Upper lobe of left lung (tissue), 6 donors: ENCODE measurements at places on chromosomes 1 and 21.

DNA sequence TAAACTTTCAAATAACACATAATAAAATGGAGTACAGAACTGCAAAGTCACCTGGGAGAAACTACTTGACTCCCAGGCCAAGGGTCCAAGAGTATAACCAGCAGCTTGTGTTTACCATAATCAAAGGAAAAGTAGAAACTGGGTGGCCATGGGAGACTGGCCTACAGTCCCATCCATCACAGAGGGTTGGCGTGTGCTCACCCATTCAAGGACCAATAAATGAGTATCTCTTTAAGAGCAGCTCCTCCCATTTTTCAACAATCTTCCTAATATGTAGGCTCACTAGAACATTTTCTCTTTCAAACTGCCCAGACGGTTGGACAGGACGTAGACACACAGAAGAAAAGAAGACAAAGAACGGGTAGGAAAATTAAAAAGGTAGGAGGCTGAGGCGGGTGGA, at the start of gene FMO3:
TSS of gene FMO3 (plus strand) at position 302 of the 400 bp plus-strand sequence. CDS start 1,754 bp downstream, outside the sequence.
- DNase-seq, result no peak

GRCh38 chr1:197171531-197171930, 25.1 kb upstream of the ASPM start:
- DNase-seq, result no peak

DNA sequence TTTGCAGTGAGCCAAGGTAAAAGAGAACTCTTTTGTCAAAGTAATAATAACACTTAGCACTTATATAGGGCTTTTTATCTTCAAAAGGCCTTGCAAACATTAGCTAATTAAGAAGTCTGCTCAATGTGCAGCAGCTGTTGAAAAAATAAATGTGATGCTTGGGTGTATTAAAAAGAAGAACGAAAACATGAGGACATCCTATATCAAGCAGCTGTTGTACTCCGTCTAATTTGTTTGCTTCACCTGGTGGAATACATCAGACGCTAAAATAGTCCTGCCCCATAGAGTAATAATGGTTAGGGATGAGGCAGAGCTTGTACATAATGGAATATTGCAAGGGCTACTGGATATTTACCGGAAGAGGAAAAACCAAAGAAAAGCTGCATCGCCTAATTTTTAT, 299.5 kb downstream of the ST6GALNAC3 start:
- no peak for DNase-seq

- DNase-seq, result no peak
These were observed 194.9 kb downstream of the HIVEP3 start for GRCh38 chr1:41723786-41724185.

DNA sequence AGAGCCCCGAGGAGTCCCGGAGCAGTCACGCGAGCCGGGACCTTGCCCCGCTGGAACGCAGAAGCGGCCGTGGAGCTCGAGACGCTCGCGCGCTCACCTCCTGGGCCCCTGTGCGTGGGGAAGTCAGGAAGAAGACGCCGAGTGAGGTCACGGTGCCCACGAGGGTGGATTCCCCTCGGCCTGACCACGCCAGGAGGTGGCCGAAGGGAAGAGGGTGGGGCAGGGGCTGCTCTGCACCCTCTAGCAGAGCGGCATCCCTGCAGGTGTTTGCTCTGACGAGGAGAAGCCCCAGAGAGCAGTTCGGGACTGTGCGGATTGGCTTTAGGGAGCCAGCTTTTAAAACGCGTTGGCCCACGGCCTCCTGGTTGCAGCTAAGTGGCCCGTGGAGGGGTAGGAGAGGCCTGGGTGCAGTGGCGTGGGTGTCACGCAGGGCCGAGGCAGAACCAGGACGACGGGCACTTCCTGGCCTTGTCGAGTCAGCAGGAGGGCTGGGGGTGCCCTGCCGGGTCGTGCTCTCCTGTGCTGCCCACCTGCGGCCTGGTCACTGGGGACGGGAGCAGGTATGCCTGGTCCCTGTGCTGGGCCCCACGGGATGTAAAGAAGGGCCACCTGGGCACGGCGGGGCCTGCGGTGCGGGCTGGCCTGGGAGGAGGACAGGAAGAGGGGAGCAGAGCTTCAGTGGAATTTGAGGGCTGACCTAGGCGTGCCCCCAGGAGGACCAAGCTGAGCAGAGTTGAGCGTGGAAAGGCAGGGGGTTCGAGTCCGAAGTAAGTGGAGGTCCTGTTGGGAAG, 1.0 kb downstream of the PDXK start:
- no peak for DNase-seq

DNA sequence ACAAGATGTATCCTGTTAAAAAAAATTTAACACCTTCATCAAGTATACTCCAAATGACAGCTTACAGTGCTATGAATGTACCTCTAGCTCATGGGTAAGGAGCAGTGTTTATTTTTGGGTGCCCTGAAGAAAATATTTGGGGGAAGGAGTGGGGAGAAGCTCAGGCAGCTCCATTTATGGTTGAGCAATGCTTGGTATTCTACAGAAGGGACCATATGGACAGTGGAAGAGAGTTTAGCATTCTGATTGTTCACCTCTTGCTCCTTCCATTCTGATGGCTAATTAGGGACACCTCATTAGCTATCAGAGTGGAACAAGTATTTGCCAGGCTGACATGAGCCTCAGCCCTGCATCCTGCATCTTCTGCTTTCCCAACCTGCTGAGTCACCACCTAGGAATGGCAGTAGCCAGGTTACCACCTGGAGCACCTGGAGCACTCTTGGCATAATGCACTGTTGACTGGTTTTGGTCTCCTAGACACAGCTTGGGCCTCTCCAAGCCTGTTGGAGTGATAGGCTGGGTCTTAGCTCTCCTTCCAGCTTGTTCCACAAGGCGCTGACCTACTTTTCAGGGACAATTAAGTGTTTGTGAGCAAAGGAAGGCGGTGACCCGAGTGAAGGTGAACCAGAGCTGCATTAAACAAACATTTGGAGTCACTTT, 62.0 kb upstream of the MACF1 start:
- DNase-seq, result no peak

DNA sequence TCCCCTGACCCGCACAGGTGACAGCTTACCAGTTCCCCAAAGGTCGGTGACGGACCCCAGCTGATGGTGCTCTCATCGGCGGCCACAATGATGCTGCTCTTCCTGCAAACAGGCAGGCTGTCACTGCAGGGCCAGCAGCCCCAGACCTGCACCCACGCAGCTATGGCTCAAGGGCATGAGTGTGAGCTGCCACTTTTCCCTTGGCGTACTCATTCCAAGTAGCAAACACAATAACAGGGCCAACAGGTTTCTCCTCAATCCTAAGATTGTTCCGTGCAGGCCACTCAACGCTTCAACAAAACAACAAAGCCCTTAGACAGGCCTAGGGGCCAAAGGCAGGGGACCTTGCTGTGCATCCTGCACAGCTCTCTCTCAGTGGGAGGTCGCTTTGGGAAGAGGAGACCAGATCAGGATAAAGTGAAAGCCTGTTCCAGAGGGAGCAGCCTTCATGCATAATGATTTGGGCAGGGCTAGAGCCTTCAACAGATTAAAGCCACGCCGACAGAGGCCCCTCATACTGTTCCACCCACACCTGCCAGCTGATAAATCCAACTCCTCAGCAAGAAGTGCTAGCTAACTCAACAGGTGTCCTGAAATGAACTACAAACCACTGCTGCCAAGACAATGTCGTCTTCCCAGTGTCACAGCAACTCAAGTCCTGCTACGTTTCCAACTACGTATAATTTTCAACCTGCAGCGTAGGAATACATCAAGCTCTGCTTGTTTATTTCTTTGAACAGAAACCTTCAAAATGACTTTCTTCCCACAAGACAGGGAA, 27.2 kb downstream of the RCC2 start:
- peak; percentile 65 for DNase-seq

DNA sequence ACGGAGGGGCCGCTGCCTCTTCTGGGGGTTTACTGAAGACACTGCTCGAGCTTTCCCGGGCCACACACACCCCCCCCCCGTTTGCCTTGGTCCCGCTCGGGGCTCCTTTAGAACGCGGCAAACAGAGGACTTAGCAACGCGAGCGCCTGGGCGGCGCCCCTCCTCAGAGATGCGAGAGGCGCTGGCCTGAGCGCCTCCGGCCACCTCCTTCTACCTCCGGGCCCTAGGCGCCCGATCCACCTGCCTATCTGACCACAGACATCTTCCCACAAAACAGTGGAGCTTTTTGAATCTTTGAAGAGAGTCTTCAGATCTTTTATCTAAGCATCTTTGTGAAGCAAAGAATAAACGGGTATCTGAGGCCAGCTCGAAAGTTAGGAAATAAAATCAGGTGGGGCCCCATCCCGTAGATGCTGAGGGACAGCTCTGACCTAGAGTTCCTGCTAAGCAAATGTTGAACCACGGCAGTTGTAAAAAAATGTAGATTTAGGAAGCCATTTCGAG, 436 bp upstream of the TTLL7 start:
- DNase-seq, result peak; percentile 71

DNA sequence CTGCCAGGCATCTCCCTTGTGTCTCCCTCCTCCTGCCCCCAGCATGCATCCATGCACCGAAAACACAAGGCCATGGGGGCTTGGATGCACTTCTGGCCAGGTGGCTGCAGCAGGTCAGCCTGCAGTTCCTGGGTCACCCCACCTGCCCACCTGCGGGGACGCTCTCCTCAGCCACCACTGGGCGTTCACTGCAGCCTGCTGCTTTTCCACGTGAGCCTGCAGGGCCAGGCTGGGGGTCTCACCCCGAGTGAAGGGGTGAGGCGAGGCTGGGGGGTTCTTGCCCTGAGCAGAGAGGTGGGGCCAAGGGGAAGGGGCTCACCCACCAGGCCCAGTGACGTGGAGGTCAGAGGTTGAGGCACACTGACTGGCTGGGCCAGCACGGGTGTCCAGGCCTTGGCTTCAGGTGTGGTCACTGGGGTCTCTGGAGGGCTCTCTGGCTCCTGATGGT, 64.6 kb downstream of the WNT9A start:
- DNase-seq, result peak; percentile 17

- DNase-seq, result no peak
These were observed 115.1 kb downstream of the SLC16A1 start for GRCh38 chr1:112840631-112841624.

GRCh38 chr1:80217377-80217986, 1211.0 kb upstream of the ADGRL4 start:
- DNase-seq, result no peak
